ENCODE measurements at places on chromosomes 1 and 21. TPM values are rescaled to one million over a fixed set of nuclear protein-coding genes. Genes with fewer than 3 reads are reported as not detected.

- H3K4me1 ChIP-seq, result no peaks in the 10 kb centered on the region
- no peaks in the 10 kb centered on the region for H3K36me3 ChIP-seq
- H3K4me3 ChIP-seq, result no peak overlapping the region
- no peak for DNase-seq
Observed at GRCh38 chr1:42114229-42114628, 39.0 kb upstream of the GUCA2B start.

- H3K4me3 ChIP-seq, result no peak overlapping the region
- H3K4me1 ChIP-seq, result no peaks in the 10 kb centered on the region
- no peaks in the 10 kb centered on the region for H3K27me3 ChIP-seq
- H3K27ac ChIP-seq, result no peak overlapping the region
- no peaks in the 10 kb centered on the region for H3K36me3 ChIP-seq
Observed at GRCh38 chr21:29928537-29928936, 11.3 kb downstream of the GRIK1 start.

DNA sequence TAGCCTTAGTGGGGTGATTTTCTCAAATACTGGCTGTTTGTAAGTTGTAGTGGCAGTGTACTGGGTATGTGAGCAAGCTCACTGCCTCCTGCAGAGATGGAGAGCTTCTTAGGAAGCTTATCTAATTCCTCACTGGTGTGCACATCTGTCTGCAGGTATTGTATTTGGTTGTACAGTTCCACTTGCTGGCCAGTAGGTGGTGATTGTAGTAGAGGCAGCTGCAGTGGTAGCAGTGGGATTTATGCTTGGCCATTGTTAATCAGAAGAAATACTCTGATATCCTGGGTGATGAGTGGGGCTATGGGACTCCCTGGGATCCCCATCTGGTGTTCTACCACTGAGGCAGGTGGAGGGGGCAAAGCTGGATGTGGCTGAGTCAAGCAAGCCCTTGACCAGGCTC lies 276.1 kb upstream of the SPAG17 start:
- no peaks in the 10 kb centered on the region for H3K27me3 ChIP-seq
- H3K36me3 ChIP-seq, result no peaks in the 10 kb centered on the region
- no peak overlapping the region for H3K4me3 ChIP-seq
- no peak for DNase-seq
- no peaks in the 10 kb centered on the region for H3K4me1 ChIP-seq

PRMT6 gene
- total RNA-seq, result 0.95 TPM

DNA sequence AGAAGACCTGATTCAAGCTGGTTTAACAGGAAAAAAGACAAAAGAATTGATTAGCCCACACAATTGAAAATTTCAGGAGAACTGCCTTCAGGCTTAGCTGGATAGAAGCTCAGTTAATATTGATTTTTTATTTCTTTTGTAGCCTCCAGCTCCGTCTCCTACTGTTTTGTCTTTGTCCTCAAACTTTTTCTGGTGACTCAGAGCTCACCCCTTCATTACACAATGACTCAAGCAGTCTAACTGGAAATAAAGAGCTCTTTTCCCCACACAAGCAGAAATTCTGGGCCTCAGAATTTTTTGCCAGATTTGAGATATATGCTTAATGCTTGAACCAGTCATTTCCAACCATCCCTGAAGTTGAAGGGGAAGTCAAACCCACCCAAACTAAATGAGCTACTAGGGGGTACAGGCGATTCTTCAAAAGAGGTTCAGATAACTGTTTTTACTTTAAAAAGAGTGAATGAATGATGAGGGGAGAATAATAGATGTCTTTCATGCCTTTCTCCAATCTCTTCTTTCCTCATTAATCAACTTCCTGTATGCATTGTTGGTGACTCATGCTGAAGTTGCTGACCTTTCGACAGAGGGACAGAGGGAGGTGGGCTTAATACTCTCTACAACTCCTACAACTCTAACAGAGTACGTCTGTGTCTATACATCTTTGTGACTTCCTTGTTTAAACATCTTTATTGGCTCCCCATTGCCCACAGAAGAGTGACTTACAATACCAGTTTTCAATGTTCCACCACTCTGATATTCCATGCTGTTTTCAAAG lies 6.2 kb upstream of the ACP6 start:
- H3K27me3 ChIP-seq, result peaks cover 2% of the 10 kb centered on the region
- H3K4me3 ChIP-seq, result no peak overlapping the region
- no peak overlapping the region for H3K27ac ChIP-seq
- no peak for DNase-seq
- no peaks in the 10 kb centered on the region for H3K36me3 ChIP-seq

DNA sequence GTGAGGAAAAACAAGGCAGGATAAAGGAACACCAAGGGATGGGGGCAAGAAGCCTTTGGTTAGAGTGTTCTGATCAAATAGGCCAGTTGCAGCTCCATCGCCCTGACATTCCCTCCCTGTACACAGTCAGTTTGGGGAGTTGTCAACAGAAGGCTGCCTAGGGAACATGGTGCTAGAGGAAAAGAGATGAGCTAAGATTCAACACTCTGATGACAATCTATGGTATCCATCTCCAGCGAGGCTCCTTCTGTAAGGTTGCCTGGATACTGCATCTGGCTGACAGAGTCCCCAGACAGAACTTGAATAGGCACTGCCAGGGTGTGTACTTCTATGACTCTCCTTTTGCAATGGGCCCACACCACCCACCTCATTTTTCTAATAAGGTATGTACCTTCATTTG lies 11.2 kb upstream of the SLAMF9 start:
- H3K27me3 ChIP-seq, result no peaks in the 10 kb centered on the region
- H3K4me3 ChIP-seq, result no peak overlapping the region
- DNase-seq, result no peak
- no peak overlapping the region for H3K27ac ChIP-seq
- no peaks in the 10 kb centered on the region for H3K4me1 ChIP-seq
- no peaks in the 10 kb centered on the region for H3K36me3 ChIP-seq

DNA sequence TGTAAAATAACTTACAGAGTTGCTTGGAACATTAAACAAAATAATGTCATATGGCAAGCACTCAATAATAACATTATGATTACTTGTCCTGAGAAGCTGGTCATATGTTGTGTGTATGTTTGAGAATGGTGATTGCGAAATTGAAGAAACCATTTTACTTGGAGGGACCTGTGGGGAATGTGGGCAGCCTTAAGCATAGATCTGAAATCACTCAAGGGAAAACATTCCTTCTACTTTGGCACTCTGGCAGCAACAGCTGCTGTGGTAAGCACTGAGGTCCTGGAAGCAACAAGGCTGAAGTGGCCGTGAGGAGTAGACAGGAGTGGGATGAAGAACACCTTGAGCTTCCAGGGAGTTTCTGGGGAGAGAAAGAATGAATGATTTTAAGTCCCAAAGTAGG lies 165.4 kb upstream of the ADAMTS5 start:
- no peaks in the 10 kb centered on the region for H3K36me3 ChIP-seq
- no peak for DNase-seq
- H3K4me3 ChIP-seq, result no peak overlapping the region

DNA sequence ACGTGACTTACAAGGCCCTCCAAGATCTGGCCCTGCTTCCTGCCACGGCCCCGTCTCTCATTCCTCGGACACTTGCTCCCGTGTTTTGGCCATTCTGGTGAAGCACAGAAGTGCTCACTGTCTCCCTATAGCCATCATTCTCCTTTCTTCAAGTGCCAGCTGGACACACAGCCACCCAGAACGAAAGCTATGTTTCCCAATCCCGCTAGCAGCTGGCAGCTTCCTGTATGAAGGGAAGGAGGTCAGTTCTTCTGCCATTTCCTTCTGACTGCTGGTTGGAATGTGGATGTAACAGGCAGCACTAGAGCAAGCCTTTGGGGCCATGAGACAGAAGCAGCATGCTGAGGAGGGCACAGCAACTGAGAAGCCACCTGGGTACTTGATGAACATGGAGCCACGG lies 82.8 kb downstream of the TGFBR3 start:
- peaks cover 52% of the 10 kb centered on the region for H3K4me1 ChIP-seq
- DNase-seq, result peak; percentile 76
- no peaks in the 10 kb centered on the region for H3K27me3 ChIP-seq
- peak overlapping the region; percentile 42 for H3K27ac ChIP-seq
- H3K36me3 ChIP-seq, result no peaks in the 10 kb centered on the region
- H3K4me3 ChIP-seq, result no peak overlapping the region

DNA sequence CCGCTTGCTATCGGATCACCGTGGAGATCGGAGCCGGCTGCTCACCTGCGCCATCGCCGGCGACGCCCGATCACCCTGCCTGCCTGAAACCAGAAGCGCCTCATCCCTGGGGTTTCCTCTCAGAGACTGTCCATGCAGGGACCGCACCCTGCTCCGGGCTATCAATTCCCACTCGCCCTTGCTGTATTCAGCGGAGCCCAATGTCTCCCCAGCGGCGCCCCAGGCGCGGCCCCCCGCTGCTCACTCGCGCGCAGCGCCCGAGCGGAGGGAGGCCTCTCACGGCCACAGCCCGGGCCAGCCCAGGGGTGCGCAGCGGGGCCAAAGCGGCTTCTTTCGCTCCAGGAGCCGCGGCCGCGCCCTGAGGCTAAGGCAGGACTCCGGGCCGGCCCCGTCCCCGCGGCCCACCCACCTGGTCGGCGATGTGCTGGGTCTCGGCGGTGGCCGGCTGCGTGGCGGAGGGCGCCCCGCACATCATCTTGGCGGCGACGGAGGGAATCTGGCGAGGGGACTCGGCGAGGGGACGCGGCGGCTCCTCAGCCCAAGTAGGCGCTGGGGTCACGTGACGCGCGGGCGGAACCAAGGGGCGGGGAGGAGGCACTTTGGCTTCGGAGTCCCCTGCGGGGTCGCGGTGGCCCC lies at the start of gene CSTB:
CSTB (minus strand) TSS at position 514 of the 636 bp plus-strand sequence; CDS start at position 475, 39 bp downstream.
- H3K36me3 ChIP-seq, result peaks cover 2% of the 10 kb centered on the region
- DNase-seq, result peak; percentile 88
- peaks cover 7% of the 10 kb centered on the region for H3K4me1 ChIP-seq
- H3K4me3 ChIP-seq, result peak within 1 kb of the TSS; percentile 83
- no peaks in the 10 kb centered on the region for H3K27me3 ChIP-seq

- no peaks in the 10 kb centered on the region for H3K27me3 ChIP-seq
- no peaks in the 10 kb centered on the region for H3K36me3 ChIP-seq
- DNase-seq, result no peak
- no peak overlapping the region for H3K4me3 ChIP-seq
- peak overlapping the region; percentile 25 for H3K27ac ChIP-seq
- H3K4me1 ChIP-seq, result peaks cover 24% of the 10 kb centered on the region
Observed at GRCh38 chr1:12424087-12424529, 193.9 kb downstream of the DHRS3 start.

MMP23B gene
- total RNA-seq, result 0.32 TPM

DNA sequence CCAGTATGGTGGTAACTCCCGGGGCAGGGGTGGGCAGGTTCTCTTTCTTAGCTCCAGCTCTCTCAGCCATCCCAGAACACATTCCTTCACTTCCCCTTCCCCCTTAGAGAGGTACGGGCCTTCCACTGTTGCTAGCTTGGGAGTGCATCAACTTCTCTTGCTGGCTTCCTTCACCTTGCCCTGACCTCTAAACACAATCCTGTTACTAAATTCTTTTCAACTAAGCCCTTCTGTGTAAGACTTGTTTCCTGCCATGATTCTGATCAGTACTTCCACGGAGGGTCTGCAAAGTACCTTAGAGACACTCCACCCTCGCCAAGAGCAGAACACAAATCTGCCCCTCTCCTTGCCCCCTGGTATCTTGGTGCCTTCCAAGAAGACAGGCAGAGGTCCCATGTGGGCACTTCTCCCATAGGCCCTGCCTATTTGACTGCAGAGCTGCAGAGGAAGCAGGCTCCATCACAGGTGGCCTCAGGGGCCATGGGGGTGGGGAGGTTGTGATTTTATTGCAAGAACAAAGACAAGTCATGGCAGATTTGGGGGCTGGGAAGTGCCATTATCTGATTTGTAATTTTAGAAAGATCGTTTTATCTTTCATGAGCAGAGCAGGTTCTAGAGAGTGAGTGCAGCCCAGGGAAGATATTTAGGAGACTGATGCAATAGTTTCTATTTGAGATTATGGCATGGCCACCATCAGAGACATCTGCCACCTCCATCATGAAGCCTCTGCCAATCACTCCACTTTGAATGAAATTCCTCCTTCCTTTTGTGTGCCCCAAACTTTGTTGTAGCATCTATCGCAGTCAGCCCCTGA lies 182.5 kb upstream of the JUN start:
- H3K36me3 ChIP-seq, result no peaks in the 10 kb centered on the region
- no peak overlapping the region for H3K4me3 ChIP-seq
- peaks cover 41% of the 10 kb centered on the region for H3K4me1 ChIP-seq
- DNase-seq, result no peak

DNA sequence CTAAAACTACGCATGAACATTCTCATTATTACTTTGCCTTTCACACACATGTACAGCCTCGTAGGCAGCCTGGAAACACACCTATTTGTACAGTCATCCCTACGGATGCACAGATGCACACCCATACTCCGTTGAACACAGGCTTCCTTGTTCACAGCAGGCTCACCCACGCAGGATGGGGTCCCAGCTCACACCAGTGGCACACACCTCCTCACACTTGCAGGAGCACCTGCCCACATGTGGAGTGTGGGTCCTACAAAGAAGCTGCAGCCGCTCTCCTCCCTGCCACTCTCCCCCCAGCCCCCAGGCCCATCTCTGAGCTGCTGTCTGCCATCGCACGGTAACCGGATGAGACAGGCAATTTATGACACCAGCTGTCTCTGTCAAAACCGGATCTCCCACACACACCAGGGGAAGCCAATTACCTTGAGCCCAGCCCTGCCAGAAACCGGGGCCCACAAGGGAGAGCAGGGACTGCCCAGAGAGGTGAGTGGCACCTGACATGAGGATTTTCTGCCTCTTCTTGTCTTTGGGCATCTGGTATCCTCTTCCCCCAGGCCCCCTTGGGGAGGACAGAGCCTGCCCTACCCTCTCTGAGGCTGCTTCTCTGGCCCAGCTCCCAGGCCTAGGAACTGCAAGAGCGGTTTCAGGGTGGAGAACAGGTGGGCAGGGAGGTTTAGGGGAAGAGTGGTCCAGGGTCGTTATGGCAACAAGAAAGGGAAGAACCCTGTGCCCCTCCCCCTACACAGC lies 175.4 kb downstream of the IGSF21 start:
- H3K27me3 ChIP-seq, result peaks cover 48% of the 10 kb centered on the region
- DNase-seq, result no peak
- no peaks in the 10 kb centered on the region for H3K4me1 ChIP-seq
- H3K27ac ChIP-seq, result no peak overlapping the region
- H3K36me3 ChIP-seq, result no peaks in the 10 kb centered on the region
- no peak overlapping the region for H3K4me3 ChIP-seq

DNA sequence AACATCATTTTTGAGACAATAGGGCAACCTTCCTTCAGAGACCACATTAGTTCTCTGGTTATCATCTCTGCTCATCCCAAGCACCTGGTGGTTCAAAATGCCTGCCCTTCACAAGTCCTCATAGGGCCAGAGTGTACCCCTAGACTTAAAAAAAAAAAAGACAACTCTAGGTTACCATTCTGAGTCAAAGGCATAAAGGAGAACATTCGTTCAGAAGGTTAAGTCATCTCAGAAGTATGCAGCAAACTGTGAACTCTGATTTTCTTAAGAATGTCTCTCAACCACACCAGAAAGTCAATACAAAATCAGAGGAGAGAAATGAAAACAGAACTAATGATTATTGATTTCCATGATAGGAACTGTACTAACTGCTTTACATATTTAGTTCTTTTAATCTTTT lies 9.2 kb upstream of the BEND5 start:
- DNase-seq, result no peak
- H3K27ac ChIP-seq, result no peak overlapping the region
- no peaks in the 10 kb centered on the region for H3K4me1 ChIP-seq
- H3K4me3 ChIP-seq, result no peak overlapping the region
- no peaks in the 10 kb centered on the region for H3K27me3 ChIP-seq

WNT9A gene
- 49.7 TPM for total RNA-seq

- H3K4me1 ChIP-seq, result peaks cover 7% of the 10 kb centered on the region
- peak overlapping the region; percentile 2 for H3K27ac ChIP-seq
- no peaks in the 10 kb centered on the region for H3K36me3 ChIP-seq
- no peak overlapping the region for H3K4me3 ChIP-seq
- DNase-seq, result no peak
Observed at GRCh38 chr21:15659753-15660422, 69.9 kb upstream of the USP25 start.

- peaks cover 28% of the 10 kb centered on the region for H3K36me3 ChIP-seq
- DNase-seq, result no peak
- no peak overlapping the region for H3K4me3 ChIP-seq
- no peaks in the 10 kb centered on the region for H3K4me1 ChIP-seq
- no peak overlapping the region for H3K27ac ChIP-seq
Observed at GRCh38 chr1:77796695-77797405, 17.4 kb downstream of the MIGA1 start.
